ENCODE measurements at places on chromosomes 12 and 14. TPM values are rescaled to one million over a fixed set of nuclear protein-coding genes. Genes with fewer than 3 reads are reported as not detected.

Gene CARMIL3
- total RNA-seq = under 0.01 TPM

Gene TTC9
- total RNA-seq = 6.4 TPM

Gene SVOP
- total RNA-seq = not detected

Gene MOK
- total RNA-seq = 2.6 TPM

Gene HECTD4
- total RNA-seq = 13.3 TPM

Gene CCDC38
- not detected for total RNA-seq

Gene RNASE3
- not detected for total RNA-seq

Gene TM9SF1
- total RNA-seq = 63.9 TPM

Gene FAM90A1
- under 0.01 TPM for total RNA-seq

Gene KLRB1
- total RNA-seq = not detected

Gene PRIMA1
- not detected for total RNA-seq

Gene CCDC175
- not detected for total RNA-seq

Gene ARMH4
- 1.4 TPM for total RNA-seq

Gene DENR
- total RNA-seq = 31.3 TPM

Gene SIX6
- total RNA-seq = not detected

Gene DAO
- not detected for total RNA-seq

Gene KLHDC2
- total RNA-seq = 44.3 TPM

Gene RNASE1
- not detected for total RNA-seq

Gene KRT8
- total RNA-seq = 289 TPM

Gene OR6C76
- not detected for total RNA-seq

Gene PNP
- total RNA-seq = 95.3 TPM

Gene RBP5
- total RNA-seq = not detected

Gene KRT83
- total RNA-seq = under 0.01 TPM

Gene ADCY6
- total RNA-seq = 12.8 TPM

Gene MMP14
- 151 TPM for total RNA-seq

Gene STXBP6
- total RNA-seq = not detected

Gene CPSF6
- 23.4 TPM for total RNA-seq

Gene HOXC4
- total RNA-seq = under 0.01 TPM

Gene MYF6
- total RNA-seq = not detected

Gene ADAMTS20
- total RNA-seq = not detected

Gene GPX2
- total RNA-seq = 2.2 TPM

Gene RIN3
- 0.96 TPM for total RNA-seq

Gene AHNAK2
- total RNA-seq = 574 TPM

Gene VPS33A
- 14.7 TPM for total RNA-seq

Gene PRORP
- total RNA-seq = 33.5 TPM

Gene TAS2R42
- total RNA-seq = not detected

All from tracheal epithelial cell (primary cell).